ENCODE measurements at places on chromosomes 3 and 15.

DNA sequence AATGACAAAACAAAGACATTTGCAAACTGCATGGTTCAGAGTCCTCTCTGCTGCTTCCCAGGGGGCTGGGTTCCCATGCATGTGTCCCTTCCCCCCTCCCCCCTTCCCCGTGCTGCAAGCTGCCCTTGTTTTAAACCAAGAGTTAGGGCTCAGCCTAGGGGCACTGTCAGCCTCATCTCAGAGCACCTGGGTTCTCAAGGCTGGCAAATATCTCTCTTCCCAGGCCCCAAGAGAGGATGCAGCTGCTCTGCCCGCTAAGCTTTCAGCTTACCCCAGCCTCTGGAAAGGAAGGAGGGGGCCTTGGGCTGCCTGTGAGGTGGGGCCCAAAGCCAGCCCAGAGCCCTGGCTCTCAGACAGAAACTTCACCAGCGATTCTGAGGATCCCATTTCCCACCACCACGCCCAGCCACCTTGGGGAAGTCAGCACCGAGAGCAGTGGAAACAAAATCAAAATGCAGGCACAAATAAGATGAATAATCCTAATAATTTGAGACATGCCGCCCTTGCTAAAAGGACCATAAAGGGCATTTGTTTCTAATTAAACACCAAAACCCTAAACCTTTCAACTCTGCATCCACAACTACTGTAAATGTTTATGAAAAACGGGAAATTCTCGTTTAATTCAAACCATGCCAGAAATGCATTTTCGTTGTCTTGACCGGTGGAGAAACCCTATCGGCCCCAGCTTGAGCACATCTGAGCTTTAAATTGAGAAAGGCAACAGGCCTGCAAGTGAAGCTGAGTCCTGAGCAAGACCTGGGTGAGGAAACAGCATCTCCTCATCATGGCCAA, 67.7 kb upstream of the WNT5A start:
- DNase-seq: no peak

- DNase-seq: no peak
Measured at GRCh38 chr3:155093261-155093660, 13.1 kb downstream of the MME start.

DNA sequence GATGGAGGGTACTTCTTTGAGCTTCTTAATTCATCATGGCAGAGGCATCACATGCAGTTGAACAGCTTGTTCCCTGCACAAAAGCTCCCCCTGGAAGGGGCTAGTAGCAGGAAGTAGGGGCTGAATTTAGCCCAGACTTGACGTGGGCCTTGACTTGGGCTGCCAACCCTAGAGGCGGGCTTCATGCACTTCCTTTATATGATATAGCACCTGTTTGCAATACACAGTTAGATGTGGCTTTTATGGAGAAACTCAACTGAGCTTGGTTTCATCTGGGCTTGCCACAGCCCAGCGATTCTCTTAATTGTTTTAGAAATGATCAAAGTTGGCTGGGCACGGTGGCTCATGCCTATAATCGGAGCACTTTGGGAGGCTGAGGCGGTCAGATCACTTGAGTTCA, 33.7 kb upstream of the ADGRG7 start:
- DNase-seq: no peak

DNA sequence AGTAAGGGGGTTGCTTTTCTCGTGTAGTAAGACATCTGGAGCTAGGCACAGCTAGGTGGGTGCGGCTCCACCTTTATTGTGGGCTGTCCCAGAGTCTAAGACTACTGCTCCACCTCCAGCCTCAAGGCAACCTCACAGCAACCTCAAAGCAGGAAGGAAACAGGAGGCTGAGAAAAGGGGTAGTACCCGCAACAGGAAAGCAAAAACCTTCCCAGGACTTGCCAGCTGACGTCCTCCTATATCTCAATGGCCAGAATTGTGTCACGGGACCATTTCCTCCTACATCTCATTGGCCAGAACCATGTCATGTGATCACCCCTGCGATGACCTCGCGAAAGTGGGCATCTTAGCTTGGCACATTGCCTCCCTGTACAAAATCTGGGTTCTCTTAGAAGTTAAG, 4.3 kb upstream of the GPR160 start:
- DNase-seq: no peak

DNA sequence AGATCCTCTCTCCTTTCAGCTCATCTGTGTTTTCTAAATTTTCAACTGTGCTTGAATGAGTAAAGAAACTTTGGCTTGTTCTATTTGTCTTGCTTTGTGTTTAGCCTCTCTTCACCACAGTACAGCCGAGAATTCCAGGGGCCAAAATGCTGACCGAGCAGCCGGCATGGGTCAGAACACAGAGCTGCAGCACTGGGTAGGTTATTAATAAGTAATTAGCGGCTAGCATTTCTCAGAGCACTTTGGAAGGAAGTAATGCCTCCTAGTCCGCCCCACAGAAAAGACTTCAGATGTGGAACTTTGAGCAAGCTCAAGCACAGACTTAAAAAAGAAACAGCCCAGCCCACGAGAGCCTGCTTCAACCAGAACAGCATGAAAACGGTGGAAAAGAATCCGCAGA, 343.9 kb downstream of the ARRDC4 start:
- no peak for DNase-seq

DNA sequence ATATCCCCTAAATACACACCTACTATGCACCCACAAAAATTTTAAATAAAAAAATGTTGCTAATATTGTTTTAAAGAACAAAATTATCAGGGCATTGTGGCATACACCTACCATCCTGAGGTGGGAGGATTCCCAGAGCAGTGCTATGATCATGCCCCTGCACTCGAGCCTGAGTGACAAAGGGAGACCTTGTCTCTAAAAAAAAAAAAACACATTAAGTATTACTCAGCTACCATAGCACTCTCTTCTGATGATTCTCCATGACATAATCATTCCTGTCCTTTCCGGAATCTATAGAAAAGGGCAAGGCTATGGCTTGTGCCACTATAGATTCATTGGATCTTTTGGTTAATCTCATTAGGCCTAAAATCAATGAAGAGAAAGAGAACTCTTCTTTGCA, 77.4 kb downstream of the ACAP2 start:
- no peak for DNase-seq

DNA sequence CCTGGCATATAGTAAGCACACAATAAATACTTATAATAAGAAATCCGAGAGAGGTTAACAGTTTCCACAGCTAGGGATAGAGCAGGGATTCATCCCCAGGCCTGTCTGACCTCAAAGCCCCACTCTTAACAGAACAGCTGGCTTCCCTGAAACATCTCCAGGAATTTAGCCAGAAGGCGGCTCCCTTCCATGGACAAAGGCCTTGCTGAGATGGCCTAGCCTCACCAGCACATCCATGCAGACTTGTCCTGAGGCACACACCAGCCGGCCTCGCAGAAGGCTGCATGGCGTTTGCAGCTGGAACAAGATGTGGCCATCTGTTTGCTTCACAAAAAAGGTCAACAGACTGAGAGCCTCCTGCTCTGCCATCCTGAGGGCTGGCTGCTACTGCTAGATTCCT, 245.4 kb downstream of the SLCO3A1 start:
- no peak for DNase-seq
